ENCODE measurements at places on chromosomes 5 and 9. TPM values are rescaled to one million over a fixed set of nuclear protein-coding genes. Genes with fewer than 3 reads are reported as not detected.

OBP2B gene
- not detected for total RNA-seq

- no peak for DNase-seq
These were observed 36.8 kb downstream of the UGT3A2 start for GRCh38 chr5:36029914-36030313.

DNA sequence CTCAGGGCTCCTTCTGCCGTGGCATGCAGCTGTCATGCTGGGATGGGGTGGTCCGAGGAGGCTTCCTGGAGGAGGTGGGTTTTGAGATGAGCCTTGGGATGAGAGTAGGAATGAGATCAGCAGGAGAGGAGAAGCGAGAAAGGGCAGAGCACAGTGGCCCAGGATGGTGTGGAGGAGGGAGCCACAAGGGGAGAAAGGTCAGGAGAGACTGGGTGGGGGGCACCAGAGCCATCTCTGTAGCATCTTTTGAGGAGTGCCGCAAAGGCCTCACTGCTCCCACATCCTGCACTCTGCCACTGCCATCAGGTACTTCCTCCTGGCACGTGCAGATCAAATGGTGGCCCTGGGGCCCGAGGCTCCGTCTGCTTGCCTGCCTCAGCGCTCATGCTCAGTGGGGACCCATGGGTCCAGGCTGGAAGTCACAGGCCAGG is 150.2 kb downstream of the MACROH2A1 start:
- no peak for DNase-seq

- no peak for DNase-seq
These were observed 102.0 kb upstream of the FSTL4 start for GRCh38 chr5:133714161-133714915.

DNA sequence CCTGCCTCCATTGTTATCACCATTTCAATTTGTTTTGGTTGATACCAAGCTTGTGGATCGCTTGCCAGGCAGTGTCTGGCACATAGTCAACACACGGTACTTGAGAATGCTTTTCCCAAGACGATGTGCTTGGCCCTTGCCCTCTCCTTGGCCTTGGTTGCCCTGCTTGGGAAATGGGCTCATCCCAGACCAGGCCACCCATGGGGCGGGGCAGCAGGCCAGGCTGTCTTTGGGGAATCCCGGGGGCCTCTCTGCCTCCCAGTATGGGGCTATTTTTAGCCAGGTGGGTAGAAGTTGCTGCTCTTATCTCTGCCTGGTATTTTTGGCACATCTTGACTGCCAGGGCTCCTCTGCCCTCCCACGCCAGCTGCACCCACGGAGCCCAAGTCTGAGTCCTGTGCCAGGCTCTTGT is 49.9 kb downstream of the LMX1B start:
- no peak for DNase-seq

GRCh38 chr9:134123764-134124128 is 12.1 kb upstream of the WDR5 start:
- DNase-seq: no peak

DNA sequence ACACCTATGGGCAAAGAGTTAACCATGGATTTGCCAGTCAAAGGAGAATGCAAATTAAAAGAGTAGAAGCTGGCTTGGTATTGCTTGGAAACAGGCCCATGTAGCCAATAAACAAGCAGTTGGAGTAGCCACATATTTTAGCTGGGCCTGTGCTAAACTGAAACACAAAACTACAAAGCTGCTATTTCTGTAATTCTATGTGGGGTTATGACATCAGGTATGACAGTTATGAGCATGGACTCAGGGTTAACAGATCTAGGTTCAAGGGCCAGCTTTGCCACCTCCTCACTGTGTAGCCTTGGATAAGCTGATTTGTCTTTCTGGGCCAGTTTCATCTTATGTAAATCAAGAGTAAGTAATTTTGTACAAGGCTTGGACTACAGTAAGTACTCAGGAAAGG is 142.7 kb downstream of the PIP5K1B start:
- no peak for DNase-seq

GRCh38 chr9:81032030-81032572 is 657.2 kb downstream of the TLE1 start:
- no peak for DNase-seq

All from thymus (tissue), 14 donors.